ENCODE measurements at places on chromosomes 6 and 20.

DNA sequence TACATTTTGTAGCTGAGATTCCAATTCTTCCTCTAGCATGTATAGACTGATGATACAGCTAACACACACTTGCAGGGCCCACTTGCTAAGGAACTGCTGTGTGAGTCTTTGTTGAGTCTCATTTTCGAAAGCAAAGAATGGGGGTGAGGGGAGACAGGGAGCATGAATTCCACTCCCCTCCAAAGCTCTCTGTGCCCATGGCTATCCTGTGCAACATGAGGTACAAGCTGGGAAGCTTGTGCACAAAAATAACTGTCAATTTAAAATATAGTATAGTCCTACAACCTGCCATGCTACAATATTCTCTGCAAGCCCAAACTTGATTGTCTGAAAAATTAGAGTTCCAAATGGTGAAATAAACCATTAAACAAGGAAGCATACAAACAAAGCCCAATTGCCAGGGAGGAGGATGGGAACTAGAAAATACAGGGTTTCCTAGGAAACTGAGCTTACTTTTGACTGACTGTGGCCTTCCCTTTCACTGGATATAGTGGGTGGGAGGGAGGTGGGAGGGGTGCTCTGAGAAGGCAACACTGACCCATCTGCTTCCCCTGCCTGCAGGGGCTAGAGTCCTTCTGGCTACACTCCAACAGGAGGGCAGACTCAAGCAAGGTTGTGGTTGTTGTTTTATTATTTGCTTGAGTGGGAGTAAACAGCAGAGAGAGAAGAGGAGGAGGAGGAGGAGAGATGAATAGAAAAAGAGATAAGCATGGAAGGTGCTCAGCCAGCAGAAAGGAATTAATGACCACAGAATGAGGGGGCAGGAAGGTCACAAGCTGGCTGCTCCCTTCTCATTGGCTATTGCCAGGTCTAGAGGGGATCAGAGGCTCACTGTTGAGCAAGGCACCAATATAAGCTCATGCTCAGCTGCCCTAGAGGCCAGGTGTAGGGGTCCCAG, 84.6 kb downstream of the FYN start:
- DNase-seq, result no peak

DNA sequence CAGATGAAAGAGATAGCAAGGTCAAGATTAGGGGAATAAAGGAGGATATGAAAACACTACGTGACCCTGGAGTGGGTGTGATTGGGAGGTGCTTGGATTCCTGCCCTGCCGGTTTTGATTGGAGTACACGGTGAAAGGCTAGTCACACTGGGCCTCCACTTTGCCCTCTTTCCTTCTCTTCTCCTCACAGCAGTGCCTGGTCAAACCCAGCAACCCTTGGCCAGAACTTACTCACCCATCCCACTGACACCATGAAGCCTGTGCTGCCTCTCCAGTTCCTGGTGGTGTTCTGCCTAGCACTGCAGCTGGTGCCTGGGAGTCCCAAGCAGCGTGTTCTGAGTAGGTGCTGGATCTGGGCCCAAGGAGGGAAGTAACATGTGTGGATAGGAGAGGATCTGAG, at the start of gene WFDC13:
WFDC13 (plus strand) TSS at position 166 of the 400 bp plus-strand sequence; CDS start at position 252, 86 bp downstream.
- no peak for DNase-seq

- no peak for DNase-seq
Observed at GRCh38 chr6:115551527-115551926, 509.2 kb downstream of the FRK start.

DNA sequence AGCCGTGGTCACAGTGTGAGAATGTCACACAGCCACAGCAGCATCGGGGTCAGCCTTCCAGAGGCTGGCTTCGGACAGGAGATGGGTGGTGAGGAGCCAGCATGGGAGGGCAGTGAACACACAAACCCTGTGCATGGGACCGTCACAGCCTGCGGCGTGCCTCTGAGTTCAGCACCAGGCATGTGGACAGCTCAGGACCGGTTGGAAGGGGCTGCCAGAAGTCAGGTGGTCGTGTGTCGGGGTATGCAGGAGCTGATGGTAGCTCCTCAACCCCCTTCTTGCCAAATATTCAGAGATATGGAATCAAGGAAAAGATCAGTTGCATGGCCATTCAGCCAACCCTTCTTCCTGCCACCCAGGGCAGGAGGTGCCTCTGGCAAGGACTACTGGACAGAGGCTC, 28.2 kb downstream of the MYT1 start:
- no peak for DNase-seq

GRCh38 chr20:16106191-16106849, 466.9 kb downstream of the KIF16B start:
- DNase-seq, result no peak

GRCh38 chr20:25063546-25063945, 5.6 kb upstream of the ACSS1 start:
- DNase-seq, result no peak

DNA sequence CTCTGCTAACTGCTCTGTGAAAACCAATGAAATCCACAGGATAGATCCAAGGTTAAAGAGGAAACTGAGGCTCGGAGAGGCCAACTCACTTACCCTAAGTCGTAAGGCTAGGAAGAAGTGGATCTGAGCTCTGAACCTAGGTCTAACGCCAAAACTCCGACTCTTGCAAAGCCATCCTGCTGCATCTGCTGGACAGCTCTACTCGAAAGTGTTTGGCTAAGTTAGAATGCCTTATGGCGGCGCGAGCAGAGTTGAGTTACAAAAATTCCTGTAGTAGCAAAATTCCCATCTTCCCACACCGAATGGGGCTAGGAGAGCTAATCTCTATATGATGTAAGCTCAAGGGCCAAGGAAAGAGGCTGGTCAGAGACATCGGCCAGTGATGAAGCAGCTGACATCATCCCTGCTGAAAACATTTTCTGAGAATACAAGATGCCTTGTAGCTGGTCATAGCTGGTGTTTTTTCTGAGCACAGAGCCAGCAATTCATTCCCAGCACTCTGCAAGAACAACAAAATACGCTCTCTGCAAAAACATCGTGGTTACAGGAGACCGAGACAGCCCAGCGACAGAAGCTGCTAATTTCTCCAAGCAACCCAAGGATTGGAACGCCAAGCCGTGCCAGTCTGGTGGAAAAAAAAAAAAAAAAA, 1.8 kb downstream of the SPATA2 start:
- DNase-seq, result no peak

- no peak for DNase-seq
Observed at GRCh38 chr6:90434094-90434493, 137.5 kb upstream of the BACH2 start.

DNA sequence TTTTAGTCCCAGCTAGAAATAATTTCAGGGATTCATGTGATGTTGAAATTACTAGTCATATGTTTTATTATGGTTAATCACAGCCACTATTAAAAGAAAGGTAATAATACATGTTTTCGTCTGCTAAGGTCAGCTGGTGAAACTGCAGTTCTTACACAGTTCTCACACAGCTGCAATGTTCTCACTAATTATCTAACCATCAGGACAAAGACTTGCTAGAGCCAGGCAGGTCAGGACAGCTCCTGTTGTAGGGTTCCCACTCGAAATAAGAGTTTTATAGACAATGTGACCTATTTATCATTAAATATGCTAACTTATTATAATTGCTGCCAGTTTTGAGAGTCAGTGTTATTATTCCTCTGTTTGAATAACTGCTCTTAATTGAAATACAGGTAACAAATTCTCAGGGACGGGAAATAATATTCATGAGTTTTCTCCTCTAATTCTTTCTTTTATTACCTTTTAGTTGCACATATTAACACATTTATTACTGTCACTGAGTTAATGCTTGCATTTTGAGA, 97.9 kb downstream of the GJA1 start:
- DNase-seq, result no peak

- DNase-seq, result no peak
Observed at GRCh38 chr6:150883521-150883920, 18.0 kb downstream of the MTHFD1L start.

DNA sequence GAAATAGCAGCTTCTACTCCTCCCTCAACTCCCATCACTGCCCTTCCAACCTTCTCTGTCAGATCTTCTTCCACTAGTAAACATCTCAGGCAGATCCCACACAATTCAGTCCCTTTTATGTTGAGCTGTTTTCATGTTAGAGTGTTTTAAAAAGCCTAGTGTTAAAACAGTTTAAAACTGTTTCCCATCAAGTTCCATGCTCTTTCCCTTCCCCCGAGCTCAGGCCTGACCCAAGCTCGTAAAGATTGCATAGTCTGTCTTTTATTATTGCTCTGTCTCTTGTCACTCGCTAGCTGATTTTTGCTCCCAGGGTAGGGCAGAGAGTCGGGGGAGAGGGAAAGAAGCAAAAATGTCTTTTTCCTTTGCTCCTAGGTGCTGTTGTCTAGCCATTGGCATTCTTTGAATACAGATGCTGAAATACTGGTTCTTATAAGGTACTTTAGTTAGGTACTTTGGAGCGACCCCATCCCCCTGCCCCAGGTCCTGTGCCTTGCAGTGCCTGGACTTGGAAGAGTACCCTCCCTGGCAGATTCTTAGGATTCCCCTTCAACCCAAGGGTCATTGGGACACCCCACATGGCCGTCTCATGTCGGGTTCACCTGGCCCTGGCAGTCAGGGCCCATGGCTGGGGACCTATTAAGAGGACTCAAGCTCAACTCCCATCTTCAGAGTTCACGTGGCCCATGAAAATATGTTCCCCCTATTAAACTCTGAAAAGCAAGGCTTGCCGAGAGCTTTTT, 101.2 kb upstream of the ARMC2 start:
- DNase-seq, result no peak

- DNase-seq, result no peak
Observed at GRCh38 chr6:149909701-149910470, 12.0 kb upstream of the RAET1E start.

GRCh38 chr6:166563805-166564204, 22.7 kb downstream of the RAMACL start:
- DNase-seq, result no peak

DNA sequence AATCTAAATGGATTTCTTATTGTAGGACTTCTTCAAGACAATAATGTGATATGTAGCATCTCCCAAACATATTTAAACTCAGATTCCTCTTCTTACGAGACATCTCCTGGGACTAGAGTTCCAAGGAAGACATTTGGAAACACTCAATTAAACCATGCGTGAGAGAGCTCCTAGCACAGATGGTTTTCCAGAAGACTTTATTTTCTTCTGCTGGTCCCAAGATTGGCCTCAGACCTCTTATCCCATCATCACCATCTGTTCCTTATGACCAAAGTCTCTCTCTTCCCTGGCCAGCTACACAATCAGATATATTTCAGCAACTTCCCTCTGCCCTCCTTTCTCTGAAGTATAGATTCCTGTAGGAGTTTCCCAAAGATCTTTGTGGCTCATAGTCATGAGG, 93.2 kb upstream of the JARID2 start:
- DNase-seq, result no peak
